Hepatic stellate cell (primary cell): ENCODE measurements at places on chromosomes 13 and 19.

DNA sequence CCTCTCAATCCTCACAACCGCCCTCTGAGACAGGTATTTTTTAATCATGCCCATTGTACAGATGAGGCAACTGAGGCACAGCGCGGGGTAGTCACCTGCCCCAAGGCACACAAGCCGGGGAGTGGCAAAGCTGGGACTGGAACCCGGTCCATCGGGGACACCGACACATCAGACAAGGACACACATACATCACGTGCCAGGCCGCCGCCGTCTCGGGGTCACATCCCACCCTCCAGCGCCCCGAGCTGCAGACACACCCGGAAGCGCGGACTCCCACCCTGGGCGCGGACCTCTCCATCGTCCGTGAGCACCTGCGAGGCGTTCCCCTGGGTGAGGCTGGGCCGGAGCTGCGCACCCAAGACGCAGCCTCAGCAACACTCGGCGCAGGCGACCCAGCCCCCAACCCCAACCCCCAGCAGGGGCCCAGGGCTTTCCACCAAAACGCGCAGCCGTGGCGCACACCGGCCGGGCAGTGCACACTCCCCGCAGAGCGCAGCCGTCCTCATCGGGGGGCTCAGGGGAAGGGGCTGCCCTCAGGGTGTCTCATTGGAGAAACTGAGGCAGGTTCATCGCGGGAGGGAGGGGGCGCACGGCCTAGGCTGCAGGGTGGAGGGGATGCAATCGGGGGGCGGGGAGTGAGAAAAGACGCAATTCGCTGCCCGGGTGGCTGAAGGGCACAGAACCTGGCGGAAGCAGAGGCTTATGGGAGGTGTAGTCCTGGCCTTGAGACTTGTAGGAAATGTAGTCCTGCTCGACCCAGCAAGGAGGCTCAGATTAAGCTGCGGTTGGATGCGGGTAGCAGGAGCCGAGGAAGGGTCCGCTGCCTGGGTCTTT, 1.9 kb upstream of the LMTK3 start:
- DNase-seq: peak; percentile 81

DNA sequence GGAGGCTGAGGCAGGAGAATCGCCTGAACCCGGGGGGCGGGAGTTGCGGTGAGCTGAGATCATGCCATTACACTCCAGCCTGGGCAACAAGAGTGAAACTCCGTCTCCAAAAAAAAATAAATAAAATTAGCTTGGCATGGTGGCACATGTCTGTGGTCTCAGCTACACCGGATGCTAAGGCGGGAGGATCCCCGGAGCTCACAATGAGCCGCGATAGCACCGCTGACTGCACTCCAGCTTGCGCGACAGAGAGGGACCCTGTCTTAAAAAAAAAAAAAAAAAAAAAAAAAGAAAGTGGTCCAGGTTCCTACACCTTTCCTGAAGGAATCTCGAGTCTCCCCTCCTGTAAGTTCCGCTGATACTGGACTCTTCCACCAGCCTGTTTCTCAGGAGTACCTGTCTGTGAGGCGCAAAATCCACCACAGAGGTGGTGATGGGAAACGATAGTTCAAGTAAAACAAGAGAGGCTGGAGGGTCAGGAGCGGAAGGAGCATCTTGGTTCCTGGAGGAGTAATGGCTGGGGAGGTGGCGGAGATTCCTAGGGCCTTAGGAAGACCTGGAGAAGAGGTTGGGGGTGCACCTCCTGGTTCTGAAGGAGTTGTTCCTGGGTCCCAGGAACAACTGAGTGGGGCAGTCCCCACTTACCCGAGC, 471 bp downstream of the FUT1 start:
- DNase-seq: no peak

GRCh38 chr13:109715902-109716301, 70.5 kb downstream of the IRS2 start:
- no peak for DNase-seq

GRCh38 chr19:2323707-2324106, 4.7 kb downstream of the LSM7 start:
- DNase-seq: no peak

DNA sequence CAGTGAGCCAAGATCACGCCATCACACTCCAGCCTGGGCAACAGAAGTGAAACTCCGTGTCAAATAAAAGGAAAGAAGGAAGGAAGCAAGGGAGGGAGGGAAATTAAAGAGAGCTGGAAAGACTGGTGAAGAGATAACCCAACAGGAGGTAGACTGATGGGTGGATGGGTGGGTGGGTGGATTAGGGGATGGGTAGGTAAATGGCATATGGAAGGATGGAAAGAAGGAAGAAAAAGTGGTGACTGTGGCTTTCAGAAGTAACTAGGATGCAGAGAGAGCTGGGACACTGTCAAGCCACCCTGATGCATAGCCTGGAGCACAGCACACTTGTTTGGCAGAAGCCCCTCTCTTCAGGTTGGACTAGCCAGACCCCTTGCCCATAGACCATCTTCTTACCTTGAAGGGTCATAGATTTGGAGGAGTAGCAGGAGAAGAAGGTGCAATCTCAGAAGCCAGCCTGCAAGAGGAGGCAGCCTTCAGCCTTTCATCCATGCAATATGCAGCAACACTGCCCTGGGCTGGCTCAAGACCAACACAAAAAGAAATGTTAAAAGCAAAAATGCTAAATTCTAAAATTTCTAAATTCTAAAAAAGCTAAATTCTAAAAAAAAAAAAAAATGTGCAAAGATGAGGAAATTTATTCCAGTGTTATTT, 5.1 kb downstream of the IQCN start:
- DNase-seq: no peak

- DNase-seq: no peak
Measured at GRCh38 chr13:112058941-112059340, 8.0 kb upstream of the SOX1 start.

GRCh38 chr19:53521373-53522202, 16.4 kb upstream of the ZNF331 start:
- no peak for DNase-seq

GRCh38 chr13:48660361-48661076, 6.8 kb downstream of the CYSLTR2 start:
- DNase-seq: no peak

DNA sequence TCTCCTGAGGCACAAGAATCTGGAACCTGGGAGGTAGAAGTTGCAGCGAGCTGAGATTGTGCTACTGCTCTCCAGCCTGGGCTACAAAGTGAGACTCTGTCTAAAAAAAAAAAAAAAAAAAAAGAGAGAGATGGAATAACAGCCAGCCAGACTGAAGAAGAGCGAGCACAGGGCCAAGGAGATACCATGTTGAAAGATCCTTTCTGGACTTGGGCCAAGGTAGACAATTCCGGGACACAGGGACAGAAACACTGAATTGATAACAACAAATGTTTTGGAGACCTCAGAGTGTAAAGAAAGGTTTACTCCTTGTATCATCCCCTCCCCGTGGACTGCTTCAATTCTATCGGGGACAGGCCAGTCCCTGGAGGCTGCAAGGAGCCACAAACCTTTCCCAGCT, 4.6 kb downstream of the LPAR2 start:
- DNase-seq: no peak

- peak; percentile 73 for DNase-seq
Measured at GRCh38 chr19:15200553-15201364, at the start of gene NOTCH3. TSS of gene NOTCH3 (minus strand) at chr19:15200995. CDS start at chr19:15200905, 90 bp downstream.

DNA sequence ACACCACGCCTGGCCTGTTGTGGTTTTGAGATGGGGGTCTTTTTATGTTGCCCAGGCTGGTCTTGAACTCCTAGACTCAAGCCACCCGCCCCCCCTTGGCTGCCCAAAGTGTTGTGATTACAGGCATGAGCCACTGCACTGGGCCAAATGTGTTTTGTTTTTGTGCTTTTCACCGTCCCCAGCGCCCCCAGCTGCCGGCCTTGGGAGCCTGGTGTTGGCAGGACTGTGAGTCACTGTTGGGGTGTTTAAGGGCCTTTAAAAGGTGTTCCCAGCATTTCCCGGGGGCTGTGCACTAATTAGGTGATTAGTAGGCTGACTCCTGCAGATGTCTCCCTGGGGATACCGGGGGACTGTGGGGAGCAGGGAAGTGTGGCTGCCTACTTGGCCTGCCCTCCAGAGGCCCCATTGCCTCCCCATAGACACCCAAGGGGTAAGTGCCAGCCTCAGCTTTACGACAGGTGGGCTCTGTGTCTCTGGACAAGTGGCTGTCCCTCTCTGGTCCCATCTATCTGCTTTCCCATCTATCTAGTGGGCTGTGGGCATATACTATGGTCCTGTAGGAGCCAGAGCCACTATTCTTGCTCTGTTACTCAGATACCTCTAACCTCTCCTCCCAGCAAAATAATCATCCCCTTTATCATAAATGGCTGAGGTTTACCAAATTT, 11.8 kb upstream of the TLE5 start:
- no peak for DNase-seq

- DNase-seq: peak; percentile 86
Measured at GRCh38 chr13:113393563-113394338, 29.8 kb upstream of the GRTP1 start.

- peak; percentile 23 for DNase-seq
Measured at GRCh38 chr13:32538143-32538620, 413 bp downstream of the N4BP2L2 start.

DNA sequence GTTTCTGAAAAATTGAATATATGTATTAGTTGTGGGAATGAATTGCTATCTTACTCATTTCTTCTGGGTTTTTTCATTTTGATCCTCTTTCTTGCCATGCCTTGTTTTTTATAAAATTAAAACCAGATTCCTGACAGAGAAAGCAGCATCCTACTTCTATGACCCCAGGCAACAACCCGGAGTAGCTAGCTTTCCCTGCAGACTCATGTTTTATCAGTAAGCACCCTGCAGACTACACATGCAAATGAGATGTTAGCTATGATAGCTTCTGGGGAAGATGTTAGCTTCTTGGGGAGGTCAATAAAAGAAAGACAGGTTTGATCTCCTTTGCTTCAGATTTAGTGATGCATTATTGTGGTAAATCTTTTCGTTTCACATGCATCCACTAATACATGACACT, 1598.6 kb downstream of the SLITRK5 start:
- no peak for DNase-seq

- DNase-seq: peak; percentile 89
Measured at GRCh38 chr19:510606-511100, 3.4 kb downstream of the TPGS1 start.

- peak; percentile 29 for DNase-seq
Measured at GRCh38 chr13:66618702-66619101, 611.4 kb downstream of the PCDH9 start.

DNA sequence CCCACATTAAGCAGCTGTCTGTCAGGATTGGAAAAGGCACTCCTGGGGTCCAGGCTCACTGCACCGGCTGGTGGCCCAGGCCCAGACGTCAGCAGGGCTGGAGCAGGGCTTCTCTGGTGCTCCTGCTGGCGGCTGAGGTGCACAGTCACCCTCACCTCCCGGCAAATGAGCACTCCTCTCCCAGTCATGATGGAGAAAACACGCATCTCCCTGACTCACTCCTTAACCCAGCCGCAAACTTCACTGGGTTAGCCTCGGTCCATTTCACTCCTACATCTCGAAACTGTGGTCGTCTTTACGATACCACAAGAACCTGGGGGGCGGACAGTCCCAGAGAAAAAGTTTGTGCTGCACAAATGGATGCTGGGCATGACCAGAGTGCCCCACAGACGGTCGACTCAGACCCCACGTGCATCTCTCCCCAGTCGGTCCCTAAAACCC, 3.3 kb upstream of the RASA3 start:
- no peak for DNase-seq

DNA sequence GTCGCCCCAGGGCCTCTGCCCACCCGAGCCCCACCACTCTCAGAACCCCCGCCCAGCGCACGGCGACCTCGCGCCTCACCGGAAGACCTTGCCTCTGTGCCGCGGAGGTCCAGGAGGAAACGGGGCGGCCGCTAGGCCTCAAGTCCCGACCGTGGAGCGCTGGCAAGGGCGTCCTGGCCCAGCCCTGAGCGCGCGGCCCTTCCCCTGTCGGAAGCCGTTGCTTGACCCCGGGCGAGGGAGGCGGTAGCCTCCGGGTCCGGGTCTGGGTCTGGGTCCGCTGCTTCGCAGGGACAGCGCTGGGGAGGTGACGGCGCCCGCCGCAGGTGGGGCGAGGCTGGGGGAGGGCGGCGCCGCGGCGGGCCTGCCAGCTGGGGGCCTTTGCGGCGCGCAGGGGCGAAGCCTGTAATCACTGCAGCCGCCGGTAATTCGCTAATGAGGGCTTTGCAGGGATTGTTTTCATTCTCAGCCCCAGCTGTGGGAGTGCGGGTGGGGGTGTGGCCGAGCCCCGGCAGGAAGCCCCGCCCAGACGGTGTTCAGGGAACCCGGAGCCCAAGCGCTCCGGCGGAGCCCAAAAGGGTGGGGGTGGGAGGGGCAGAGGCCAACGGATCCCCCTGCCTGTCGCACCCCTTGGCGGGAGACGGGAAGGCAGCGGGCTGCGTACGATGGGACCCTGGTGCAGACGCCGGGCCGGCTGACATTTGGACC, 8.6 kb downstream of the C19orf25 start:
- no peak for DNase-seq

GRCh38 chr13:64130171-64130570, 2714.5 kb upstream of the PCDH20 start:
- DNase-seq: no peak

DNA sequence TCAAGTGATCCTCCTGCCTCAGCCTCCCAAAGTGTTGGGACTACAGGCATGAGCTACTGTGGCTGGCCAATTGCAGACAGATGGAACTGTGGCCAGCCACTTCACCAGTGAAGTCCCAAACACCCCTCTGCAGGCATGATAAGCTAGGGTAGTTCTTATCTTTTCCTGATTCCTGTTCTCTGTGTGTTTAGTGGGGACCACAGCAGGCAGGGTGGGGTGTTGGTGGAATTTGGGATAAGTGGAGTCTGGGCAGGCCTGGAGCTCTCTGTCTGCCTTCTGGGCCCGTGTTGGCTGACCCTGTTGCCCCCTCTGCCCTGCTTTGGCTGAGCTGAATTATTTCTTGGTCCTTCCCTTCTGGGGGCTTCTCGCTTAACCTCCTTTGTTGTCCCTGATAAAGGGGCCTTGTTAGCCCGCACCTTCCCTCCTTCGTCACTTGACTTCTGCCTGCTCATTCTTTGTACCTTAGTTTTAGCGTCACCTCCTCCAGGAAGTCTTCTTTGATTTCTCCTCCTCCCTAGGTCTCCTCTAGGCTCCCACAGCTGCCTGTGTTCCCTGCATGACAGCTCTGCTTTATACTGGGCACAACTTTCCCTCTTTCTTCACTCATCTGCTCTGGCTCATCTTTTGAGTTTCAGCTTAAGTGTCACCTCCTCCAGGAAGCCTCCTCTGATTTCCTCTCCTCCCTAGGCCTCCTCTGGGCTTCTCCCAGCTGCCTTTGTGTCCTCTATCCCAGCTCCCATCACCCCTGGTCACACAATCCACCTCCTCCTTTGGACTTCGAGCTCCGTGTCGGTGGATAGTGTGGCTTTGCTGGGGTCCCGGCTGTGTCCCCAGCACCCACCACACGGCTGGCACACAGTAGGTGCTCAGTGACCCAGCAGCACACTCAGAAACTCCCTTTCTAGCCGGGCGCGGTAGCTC, 1.7 kb upstream of the NCLN start:
- no peak for DNase-seq

DNA sequence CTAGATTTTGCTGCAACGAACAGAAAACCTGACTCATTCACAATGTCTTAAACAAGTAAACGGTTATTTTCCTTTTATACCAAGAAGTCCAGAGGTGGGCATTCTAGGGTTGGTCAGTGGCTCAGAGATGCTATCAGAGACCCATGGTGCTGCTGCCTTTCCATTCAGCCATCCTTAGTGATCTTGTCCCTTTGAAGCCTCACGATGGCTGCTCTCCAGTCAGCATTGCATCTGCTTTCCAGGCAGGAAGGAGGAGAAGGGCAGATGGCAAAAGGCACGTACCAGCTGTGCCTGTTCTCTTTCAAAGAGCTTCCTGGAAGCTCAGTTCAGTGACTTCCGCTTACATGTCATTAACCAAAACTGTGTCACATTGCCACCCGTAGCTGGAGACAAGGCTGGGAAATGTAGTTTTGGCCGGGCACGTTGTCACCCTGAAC, 30.1 kb downstream of the WDFY2 start:
- DNase-seq: no peak
